ENCODE measurements at places on chromosomes 2 and 18. TPM values are rescaled to one million over a fixed set of nuclear protein-coding genes. Genes with fewer than 3 reads are reported as not detected.

Gene TP53I3
- total RNA-seq, result 91.7 TPM

Gene MARS2
- total RNA-seq, result 9.5 TPM

Gene DOK6
- 0.46 TPM for total RNA-seq

Gene SPR
- total RNA-seq, result 81.9 TPM

- no peak for DNase-seq
Observed at GRCh38 chr2:145044491-145044890, 524.6 kb upstream of the ZEB2 start.

DNA sequence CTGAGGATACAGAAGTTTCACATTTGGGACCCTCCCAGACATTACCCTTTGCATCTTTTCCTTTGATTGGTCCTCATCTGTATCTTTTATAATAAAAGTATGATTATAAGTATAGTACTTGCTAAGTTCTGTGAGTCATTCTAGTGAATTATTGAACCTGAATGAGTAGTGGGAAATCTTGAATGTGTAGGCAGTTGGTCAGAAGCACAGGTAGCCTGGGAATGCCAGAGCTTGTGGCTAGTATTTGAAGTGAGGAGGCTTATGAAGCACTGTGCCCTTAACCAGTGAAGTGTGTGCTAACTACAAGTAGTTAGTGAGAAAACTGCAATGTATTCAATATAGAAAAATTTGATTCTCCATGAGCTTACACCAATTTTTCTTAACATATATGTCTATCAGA lies 257.6 kb downstream of the GRB14 start:
- DNase-seq, result no peak

DNA sequence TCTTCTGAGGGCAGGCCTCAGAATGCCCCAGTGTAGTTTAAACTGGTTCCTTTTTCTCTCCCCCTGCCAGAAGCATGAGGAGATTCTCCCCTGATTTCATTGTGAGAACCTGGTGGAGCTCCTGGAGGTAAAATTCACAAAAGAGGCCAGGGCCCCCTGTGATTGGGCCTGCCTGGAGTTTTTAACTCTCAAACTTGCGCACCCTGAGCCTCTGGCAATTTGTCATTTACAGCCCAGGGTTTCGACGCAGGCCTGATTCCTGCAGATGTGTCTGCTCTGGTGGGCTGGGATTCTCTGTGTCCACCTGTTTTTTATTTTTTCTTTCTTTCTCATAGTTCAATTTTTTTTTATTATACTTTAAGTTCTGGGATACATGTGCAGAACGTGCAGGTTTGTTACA lies 157.9 kb downstream of the ASB1 start:
- DNase-seq, result no peak

All from left colon (tissue), 2 donors.